ENCODE measurements at places on chromosomes 3 and 15.

DNA sequence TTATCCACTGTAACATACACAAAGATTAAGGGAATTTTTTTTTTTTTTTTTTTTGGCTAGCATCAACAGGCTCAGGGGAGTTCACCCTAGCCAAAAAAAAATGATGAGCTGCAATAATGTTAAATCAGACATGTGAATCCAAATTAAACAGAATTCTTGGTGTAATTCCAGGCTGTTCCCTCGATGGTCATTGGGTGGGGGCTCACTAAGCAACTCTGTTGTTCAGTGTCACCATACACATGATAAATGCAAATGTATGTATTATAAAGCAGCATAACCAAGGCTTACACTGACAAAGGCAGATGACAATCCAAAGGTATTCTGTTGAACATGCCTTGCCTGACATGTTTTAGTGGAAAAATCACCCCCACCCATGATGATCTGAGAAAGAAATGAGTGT, 29.0 kb downstream of the IL1RAP start:
- DNase-seq: no peak

DNA sequence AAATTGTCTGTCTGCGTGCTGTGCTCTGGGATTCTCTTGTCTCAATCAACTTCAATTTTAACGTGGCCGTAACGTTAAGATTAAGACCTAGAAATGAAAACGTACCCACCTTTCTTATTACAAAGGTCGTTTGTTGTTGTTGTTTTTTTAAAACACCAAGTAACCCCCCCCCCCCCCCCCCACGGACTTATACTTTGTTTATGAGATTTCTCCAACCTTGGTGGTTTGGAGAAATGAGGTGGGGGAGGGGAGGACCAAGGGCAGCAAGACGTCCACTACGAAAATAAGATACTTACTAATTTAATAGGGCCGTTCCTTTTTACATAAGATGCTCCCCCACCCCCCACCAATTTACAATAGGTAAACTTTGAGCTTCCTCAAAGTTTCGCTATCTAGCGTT, 244.4 kb upstream of the TOPAZ1 start:
- no peak for DNase-seq

- DNase-seq: no peak
These were observed 155.0 kb upstream of the BHLHE40 start for GRCh38 chr3:4823986-4824925.

DNA sequence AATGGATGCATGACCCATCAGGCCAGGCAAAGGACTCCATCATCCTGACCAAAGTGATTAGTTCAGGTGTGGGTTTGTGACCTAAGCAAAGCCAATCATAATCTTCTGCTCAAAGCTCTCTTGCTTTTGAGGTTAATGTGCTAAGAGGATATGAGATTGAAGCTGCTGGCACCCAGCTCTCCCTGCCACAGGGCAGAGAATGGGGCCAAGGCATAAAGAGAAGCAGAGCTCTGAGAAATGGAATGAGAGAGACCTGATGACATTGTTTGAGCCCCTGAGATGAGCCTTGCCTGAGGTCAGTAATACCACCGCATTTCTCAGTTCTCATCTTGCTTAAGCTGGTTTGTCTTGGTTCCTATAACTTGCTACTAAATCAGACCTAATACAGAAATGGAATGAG, 6.4 kb upstream of the PARP6 start:
- no peak for DNase-seq

GRCh38 chr3:121913305-121913990, 19.2 kb downstream of the SLC15A2 start:
- no peak for DNase-seq

- no peak for DNase-seq
These were observed 35.9 kb upstream of the GOLGA6L9 start for GRCh38 chr15:82393671-82394070.

GRCh38 chr3:12472796-12473195, 11.5 kb upstream of the TSEN2 start:
- no peak for DNase-seq

- peak; percentile 48 for DNase-seq
These were observed 19.2 kb downstream of the EXOSC7 start for GRCh38 chr3:44995142-44995770.

Data from HEK293T (cell line).